ENCODE measurements at places on chromosomes 7 and 10. TPM values are rescaled to one million over a fixed set of nuclear protein-coding genes. Genes with fewer than 3 reads are reported as not detected.

DNA sequence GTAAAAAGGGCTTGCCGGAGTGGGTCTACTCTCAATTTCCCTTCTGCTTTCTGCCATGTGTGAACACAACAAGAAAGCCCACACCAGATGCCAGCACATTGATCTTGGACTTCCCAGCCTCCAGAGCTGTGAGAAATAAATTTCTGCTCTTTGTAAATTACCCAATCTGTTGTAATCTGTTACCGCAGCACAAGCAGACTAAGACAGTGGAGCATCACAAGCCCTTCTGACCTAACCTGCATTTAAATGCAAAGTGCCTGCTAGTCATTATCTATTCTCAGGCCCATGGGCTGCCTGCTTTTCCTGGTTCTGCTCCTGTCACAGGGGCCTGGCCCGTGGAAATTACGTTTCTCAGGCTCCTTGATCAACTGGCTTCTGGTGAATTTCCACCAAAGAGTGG is 199.3 kb upstream of the AUTS2 start:
- H3K27ac ChIP-seq, result no peak overlapping the region
- no peaks in the 10 kb centered on the region for H3K27me3 ChIP-seq
- H3K4me1 ChIP-seq, result no peaks in the 10 kb centered on the region
- no peak overlapping the region for H3K4me3 ChIP-seq
- DNase-seq, result no peak

- H3K27ac ChIP-seq, result no peak overlapping the region
- DNase-seq, result no peak
- H3K4me1 ChIP-seq, result no peaks in the 10 kb centered on the region
These were observed 180.0 kb upstream of the GHITM start for GRCh38 chr10:83959328-83959727.

DNA sequence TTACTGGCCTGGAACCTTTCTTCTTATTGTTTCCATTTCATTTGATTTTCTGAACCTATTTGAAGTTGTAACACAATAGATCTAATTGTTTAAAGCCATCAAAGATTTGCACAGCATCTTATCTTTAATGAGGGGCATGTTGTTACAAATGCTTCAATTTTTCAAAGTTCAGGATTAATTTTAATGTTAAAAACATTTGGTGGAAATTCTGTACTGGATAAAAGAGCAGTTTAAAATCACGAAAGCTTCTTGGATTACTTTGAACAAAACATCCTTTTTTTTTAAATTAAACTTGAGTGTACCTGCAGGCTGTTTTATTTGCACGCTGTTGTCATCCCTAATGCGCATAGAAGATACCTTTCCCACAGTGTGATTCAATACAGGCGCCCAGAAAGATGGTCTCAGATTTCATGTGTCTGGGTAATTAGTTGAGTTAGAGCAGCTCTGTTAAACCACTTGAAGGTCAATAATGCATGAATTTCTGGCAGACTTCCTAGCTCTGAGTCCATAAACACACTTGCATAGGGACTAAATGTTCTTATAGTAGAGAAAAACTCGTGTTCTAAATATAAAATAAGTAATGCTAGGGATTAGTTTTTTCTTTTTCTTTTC is 29.3 kb upstream of the DDX50 start:
- H3K27me3 ChIP-seq, result no peaks in the 10 kb centered on the region
- H3K27ac ChIP-seq, result peak overlapping the region; percentile 25
- DNase-seq, result peak; percentile 64
- peaks cover 2% of the 10 kb centered on the region for H3K4me1 ChIP-seq

DNA sequence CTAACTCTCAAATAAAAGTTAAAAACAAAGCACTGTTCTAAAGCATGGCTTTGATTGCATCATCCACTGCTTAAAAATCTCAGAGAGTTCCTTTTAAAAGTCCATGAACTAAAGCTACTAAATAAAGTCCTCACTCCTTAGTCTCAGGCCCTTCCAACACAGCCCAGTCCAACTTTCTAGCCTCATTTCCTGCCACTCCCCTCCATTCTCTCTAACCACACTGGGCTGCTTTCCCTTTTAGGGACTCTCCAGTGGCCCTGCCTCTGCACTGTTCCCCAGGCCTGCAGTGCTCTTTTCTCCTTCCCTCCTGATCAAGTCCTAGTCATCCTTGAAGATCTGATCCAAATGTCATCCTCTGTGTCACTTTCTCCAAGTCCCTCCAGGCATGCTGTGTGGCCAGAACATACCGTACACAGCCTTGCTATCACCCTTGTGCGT is 56.9 kb upstream of the PPP1R3C start:
- no peak overlapping the region for H3K27ac ChIP-seq
- H3K4me1 ChIP-seq, result no peaks in the 10 kb centered on the region
- H3K36me3 ChIP-seq, result no peaks in the 10 kb centered on the region
- no peak for DNase-seq
- H3K27me3 ChIP-seq, result no peaks in the 10 kb centered on the region
- H3K4me3 ChIP-seq, result no peak overlapping the region

The TMEM178B gene
- 3.4 TPM for total RNA-seq

The HYAL4 gene
- total RNA-seq, result 1.6 TPM

The CHCHD3 gene
- total RNA-seq, result 40.9 TPM

The MOGAT3 gene
- not detected for total RNA-seq

All from prostate gland (tissue), 2 donors.